ENCODE measurements at places on chromosomes 6 and 20.

DNA sequence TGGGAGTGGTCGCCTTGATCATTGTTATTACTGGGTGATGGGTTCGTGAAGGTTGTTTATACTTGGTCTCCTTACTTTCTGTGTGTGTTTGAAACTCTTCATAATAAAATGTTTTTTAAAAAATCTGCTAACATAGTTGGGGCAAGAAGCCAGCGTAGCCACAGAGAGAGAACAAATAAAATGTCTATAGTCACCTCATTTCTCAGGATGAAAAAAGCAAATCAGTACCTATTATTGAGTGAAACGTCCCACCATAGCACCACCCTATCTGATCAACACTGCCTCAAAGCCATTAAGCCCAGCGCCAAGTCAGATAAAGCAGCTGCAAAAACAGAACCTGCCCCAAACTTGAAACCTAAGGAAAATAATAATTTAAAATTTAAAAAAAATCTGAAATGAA lies 89.7 kb upstream of the TAB2 start:
- no peak for DNase-seq

DNA sequence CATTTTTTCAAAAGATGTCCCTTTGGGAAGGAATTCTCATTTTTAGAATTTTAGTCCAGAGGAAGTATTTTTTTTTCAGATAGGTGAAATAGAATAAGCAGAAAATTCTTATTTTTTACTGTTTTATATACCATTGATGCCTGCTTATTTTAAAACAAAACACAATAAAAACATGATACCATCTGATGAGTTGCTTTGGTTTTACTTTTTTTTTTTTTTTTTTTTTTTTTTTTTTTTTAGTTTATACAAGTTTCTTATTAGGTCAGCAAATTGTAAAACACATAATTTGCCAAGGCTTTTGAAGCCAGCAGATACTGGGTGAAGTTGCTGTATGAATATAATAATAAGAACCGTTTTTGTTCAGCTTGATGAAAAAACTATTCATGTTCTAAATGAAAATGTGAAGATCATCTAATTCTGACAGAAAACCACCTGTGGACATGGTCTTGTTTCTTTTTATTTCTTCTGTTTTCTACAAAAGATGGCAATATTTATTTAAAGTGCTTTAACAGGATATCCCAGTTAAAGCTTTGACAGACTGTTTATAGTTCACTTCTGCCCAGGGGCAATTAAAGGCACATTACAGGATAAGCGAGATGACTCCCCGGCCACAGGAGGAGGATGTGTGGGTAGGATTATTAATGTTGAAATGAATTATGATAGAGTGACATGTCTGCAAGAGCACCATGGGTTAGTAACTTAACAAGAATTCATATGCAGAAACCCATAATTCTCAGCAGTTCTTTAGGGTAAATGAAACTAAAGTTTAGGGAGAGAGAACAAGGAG lies 31.1 kb downstream of the MYB start:
- DNase-seq = peak; percentile 35

DNA sequence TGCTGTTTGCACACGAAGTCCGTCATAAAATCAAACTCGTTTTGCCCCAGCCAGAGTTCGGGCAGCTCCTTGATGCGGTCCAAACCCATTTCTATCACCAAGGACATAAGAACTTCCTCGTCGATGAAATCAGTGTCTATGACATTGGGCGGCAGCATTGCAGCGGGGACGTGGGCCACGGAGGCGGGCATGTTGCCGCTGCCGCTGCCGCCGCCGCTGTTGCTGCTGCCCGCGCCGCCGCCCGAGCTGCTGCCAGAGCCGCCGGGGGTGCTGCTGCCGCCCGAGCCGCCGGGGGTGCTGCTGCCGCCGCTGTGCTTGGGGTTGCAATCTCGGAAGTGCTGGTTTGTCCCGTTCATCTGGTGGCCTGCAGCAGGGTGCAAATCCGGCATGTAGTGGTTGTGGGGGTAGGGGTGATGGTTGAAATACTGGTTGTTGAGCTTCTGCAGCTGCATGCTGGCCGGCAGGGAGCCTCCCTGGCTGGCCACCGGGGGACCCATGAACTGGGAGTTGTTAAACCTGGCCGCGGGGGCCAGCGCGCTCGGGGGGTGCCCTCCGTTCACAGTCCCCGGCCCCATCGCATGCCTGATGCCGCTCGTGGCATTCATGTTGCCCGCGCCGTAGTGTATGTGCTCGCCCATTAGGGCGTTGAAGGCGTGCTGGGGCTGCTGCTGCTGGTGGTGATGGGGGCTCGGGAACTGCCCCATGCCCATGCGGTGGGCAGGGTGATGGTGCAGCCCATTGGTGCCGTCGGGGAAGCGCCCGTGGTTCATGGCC lies 1.1 kb downstream of the CITED2 start:
- DNase-seq = peak; percentile 81

DNA sequence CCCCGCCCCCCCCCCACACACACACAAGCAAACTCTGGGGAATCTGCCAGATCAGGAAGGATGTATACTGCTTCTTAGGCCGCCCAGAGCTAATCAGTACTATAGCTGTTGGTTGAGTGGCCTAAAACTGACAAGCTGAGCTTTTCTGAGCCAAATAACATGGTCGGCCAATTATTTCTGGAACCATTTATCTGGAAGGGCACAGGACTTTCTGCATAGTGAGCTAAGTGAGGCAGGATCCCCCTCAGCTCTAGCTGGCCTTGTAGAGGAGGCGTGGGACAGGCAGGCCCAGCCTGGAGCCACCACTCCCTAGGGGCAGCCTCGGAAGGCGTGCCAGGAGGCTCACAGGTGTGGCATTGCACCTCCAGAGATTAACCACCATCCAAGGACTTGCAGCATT lies 200.1 kb downstream of the TMEM242 start:
- no peak for DNase-seq

All from stimulated activated CD4-positive, alpha-beta T cell treated with anti-CD3 and anti-CD28 coated beads, Interleukin-1b, Interleukin-23, amount 100 ng/mL, for 48 hours (primary cell).